ENCODE measurements at places on chromosomes 16 and 17.

DNA sequence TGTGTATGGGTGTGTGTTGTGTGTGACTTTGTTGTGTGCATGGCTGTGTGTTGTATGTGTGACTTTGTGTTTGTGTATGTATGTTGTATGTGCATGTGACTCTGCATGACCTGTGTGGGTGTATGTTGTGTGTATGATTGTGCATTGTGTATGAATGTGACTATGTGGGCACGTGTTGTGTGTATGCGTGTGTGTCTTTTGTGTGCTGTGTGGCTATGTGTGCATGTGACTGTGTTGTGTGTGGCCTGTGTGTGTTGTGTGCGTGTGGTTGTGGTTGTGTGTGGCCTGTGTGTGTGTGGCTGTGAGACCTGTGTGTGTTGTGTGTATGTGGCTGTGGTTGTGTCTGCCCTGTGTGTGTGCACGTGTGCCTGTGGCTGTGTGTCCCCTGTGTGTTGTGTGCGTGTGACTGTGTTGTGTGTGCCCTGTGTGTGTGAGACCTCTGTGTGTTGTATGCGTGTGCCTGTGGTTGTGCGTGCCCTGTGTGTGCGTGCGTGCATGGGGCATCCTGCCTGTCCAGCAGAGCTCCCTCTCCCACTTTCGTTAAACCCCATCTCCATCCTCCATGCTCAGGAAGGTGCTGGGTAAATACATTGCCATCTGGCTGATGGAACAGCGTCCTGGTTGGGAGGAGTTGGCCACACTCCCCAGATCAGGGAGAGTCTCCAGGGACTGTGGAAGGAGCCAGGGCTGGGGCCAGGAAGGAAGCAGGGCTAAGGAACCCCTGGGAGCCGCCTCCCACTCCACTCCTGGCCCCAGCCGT, 90.1 kb upstream of the GSE1 start:
- DNase-seq, result peak; percentile 14

DNA sequence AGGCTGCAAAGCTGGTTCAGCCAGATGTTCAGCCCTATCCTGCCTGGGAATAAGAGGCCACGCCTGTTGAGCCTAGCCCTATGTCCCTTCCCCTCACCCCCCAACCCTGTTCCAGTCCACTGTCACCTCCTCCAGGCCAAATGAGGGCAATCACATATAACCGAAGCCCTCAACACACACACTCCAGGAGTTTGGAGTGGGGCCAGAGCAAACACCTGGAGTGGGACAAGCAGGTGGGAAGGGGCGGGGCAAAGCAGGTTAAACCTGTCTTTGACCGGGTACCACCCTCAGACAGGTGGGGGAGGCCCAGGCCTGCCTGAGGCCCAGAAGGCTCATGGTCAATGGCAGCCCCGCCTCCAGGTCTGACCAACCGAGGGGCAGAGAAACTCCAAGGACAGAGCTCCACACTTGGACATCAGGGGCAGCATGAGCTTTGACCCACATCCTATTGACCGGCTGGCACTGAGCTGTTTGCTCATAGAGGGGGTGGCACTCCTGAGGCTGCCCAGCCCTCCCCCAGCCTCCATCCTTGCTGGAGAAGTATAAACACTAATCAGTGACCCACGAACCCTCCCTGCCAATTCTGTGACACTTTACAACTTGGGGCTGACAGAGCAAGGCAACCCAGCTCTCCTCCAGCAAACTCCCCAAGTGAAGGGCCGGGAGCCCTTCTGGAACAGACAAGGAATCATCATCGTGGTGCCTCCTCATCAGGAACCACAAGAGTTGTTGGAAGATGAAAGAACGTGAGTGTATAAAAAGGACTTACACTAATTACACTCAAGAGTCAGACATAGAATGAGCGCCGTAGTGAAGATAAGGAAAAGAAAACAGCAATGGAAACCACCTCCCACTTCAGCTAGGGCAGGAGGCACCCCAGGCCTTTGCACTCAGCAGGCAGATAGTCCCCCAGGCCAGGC, 1.5 kb downstream of the ESRP2 start:
- DNase-seq, result no peak

DNA sequence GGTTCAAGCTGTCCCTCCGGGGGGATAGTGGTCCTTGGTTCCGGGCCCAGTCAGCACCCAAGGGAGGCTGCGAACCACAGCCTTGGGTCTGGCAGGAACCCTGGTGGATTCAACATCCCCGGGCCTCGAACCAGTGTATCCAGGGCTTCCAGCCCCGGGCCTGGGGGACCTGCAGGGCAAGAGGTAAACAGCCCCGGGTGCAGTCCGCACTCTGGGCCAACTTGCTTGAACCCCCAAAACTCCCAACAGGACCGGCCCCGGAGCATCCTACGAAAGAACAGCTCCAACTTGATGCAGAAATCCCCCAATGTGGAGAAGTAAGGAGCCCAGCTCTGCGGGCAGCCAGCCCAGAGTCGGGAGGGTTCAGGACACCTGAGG, 1.5 kb upstream of the NEURL4 start:
- no peak for DNase-seq

- DNase-seq, result no peak
These were observed 166.7 kb downstream of the CPPED1 start for GRCh38 chr16:12637002-12637401.

GRCh38 chr17:42922294-42922693, 21.7 kb downstream of the G6PC1 start:
- DNase-seq, result peak; percentile 16

- DNase-seq, result no peak
These were observed 9.2 kb downstream of the KDM6B start for GRCh38 chr17:7843257-7843535.

- DNase-seq, result no peak
These were observed 40.5 kb upstream of the ATP2A3 start for GRCh38 chr17:4004517-4005295.

DNA sequence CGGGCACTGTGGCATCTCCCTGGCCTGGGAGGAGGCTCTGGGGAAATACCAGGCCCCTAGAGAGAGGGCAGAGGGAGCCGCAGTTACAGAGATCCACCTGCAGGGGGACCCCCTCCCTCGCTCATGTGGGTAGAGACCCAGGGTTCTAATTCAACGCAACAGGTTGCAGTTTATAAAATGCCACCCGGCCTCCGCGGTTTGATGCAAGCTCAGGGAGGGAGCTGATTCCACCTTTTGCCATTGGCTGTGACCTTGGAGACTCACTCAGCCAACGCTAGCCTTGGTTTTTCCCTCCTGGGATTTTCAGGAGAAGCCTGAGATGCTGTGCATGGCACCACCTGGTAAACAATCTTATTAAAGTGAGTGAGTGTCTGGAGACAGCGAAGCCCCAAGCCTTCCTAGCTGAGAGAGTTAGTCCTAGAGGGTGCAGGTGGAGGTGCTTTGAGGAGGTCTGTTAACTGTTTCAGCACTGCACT, 12.1 kb downstream of the TTLL6 start:
- DNase-seq, result peak; percentile 4

DNA sequence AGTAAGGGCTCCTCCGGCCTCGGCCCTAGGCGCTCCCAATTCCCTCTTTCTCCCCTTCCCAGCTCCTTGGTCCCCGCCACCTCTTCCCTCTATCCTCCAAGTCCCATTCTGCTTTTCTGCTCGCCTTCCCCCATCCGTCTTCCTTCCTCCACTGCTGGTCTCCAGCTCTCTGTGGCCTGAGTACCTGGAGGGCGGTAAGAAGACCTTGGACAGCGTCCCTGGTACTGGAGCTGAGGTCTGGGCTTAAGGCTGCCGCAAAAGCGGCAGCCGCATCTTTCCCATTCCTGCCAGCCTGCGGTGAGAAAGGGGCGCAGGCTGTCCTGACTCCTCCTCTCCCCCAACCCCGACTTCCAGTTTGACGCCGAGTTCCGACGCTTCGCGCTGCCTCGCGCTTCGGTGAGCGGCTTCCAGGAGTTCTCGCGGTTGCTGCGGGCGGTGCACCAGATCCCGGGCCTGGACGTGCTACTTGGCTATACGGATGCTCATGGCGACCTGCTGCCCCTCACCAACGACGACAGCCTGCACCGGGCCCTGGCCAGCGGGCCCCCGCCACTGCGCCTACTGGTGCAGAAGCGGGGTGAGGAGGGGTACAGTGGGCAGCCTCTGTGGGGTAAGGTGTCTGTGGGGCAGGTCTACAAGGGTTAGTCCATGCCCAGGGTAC, 471 bp downstream of the PARD6A start:
- DNase-seq, result peak; percentile 43

GRCh38 chr16:12409700-12410099, 394.0 kb downstream of the CPPED1 start:
- no peak for DNase-seq

DNA sequence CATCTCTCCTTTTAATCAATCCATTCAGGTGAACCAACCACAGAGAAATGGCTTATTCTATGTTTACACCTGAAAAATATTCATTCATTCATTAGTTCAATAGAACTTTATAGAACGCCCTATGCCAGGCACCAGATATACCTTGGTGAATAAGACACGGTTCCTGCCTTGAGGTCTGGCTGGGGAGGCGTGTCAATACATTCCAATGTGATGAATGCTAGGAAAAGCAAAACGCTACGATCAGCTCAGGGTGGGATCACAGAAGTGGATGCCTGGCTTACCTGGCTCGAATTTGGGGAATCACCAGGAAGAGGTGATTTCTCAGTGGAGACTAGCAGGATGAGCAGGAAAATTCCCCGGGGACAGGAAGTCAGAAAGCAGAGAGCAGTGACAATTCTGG, 17.5 kb upstream of the WFIKKN2 start:
- peak; percentile 40 for DNase-seq

- no peak for DNase-seq
These were observed 161.7 kb downstream of the CDK5R1 start for GRCh38 chr17:32648450-32648849.

DNA sequence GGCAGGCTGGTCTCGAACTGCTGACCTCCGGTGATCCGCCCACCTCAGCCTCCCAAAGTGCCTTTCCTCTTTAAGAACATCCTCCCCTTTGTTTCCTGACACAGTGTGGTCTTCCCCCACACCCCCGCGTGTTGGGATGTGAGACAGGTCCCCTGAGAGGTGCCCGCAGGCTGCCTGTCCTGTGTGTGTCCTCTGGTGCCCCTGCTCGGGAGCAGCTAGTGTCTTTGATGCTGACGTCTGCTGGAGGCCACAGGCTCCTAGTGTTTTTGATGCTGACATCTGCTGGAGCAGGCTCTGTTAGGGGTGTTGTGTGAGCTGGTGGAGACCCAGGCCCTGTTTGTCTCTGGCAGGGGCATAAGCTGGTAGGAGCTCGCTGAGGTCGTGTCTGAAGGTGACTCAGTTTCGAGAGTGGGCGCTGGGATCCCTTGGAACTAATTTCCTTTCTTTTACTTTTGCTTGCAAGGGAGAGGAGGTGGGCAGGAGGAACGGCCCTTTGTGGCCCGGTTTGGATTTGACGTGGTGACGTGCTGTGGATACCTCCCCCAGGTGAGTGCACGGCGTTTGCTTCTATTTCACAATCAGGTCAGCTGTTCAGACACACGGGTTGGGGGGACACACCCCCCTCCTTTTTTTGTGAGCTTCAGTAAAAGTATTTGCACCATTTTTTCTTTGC, 6.0 kb downstream of the FN3KRP start:
- no peak for DNase-seq

- no peak for DNase-seq
These were observed 38.1 kb downstream of the WSB1 start for GRCh38 chr17:27332047-27332393.

DNA sequence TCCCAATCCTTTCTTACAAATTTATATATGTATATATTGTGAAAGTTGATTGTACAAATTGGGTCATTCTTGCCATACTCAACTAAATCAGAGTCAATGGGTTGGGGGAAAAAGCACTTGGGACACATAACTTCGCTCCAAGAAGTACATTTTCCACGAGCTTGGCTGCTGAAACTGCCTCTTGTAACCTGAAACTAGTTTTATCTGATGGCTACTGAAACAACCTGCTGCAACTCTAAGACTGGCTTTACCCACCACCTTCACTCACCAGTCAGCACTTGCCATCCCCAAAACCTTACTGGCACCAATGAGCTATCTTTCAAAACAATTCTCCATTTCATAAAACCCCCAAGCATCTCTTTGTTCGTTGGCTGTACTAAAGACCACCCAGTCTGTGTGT, 14.5 kb upstream of the MYCBPAP start:
- no peak for DNase-seq

DNA sequence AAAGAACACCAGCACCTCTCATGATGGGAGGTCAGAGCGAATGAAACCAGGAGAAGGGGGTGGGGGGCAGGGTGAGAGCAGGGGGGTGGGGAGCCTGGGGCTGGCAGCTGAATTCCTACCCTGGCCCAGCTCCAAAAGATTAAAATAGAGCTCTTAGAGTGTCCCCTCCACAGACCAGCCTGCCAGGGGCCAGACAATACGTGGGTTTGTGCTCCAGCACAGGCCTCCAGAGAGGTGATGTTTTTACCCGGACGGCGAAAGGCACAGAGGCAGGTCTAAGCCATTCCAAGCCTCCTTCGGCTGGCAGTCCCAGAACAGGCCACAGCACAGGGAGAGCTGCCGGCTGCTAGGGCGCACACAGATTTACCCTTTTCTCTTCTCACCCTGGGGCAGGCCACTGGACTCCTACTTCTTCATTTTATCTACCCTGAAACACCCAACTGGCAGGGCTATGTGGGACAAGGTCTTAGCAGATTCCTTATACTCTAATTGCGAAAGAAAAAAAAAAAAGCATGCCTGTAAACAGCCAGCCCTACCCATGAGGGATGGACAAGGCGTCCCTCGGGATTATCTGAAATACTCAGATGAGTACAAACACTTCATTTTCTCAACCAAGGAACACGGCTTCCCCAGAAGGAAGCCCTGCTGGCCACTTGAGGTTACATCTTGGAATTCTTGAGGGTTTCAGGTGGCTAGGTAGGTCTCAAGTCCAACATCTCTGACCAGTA, 71.9 kb upstream of the NOG start:
- DNase-seq, result no peak

DNA sequence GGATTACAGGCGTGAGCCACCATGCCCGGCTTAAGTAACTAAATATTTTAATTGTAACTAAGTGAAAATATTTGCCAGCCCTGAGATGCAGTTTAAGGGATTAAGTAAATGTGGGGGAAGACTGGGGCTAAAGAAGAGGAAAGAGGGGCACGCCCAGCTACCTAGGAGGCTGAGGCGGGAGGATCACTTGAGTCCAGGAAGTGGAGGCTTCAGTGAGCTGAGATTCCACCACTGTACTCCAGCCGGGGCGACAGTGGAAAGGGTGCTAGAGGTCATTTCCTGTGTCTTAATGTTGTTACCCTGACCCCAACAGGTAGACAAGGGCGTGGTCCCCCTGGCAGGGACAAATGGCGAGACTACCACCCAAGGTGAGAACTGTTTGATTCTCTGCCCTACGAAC, 2.8 kb downstream of the ALDOA start:
- DNase-seq, result no peak

GRCh38 chr17:17766077-17766743, 70.6 kb downstream of the SREBF1 start:
- DNase-seq, result no peak

DNA sequence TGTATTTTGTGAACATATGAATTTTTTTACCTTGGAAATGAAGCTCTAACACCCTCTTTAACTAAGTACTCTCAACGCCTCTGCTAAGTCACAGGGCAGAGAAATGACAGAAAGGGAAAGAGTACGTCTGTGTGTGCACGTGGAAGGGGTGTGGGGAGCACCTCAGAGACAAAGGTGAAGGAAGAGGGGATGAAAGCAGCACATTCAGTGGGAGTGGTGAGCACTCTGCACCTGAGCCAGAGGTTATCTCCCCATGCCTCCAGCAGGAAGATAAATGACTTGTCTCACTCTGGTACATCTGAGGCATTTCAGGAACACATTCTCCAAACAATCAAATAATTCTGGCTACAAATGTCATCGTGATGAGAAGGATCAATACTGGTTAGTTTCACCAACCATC, 15.0 kb downstream of the GNA13 start:
- DNase-seq, result no peak

GRCh38 chr16:4239682-4240175, 2.2 kb downstream of the SRL start:
- DNase-seq, result no peak
